ENCODE measurements at places on chromosomes 13 and 19. TPM values are rescaled to one million over a fixed set of nuclear protein-coding genes. Genes with fewer than 3 reads are reported as not detected.

DNA sequence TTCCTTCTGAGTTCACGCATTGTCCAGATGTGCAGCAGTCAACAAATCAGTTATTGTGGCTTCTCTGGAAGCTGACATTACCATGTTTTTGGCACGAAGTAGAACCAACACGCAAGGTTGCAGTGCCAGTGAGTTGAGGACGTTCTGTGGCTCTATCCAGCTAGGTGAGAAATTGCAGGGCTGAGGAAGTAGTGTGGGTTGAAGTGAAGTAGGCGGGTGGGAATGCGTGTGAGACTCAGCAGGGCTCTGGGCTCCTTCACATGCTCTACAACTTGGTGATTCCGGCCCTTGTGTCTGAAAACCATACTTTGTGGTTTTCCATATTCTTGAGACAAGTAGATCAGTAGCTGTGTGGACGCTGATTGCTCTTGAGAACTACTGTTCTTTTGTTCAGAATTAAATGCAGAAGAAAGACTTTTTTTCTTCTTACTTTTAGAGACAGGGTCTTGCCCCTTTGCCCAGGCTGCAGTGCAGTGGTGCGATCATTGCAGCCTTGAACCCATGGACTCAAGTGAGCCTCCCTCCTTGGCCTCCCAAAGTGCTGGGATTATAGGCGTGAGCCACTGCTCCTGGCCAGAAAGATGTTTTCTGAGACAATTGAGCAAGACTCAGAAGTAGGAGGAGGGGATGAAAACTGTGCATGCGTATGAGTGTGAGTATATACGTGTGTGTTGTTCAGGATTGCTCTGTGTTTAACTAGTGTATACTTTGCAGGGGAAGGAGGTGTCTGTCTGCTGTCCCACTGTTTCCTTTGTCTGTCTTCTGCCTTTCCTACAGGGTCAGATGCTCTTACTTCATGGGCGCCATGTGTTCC lies 46.2 kb downstream of the GATAD2A start:
- H3K27me3 ChIP-seq = no peaks in the 10 kb centered on the region
- no peak overlapping the region for H3K4me3 ChIP-seq
- no peaks in the 10 kb centered on the region for H3K36me3 ChIP-seq
- DNase-seq = no peak

DNA sequence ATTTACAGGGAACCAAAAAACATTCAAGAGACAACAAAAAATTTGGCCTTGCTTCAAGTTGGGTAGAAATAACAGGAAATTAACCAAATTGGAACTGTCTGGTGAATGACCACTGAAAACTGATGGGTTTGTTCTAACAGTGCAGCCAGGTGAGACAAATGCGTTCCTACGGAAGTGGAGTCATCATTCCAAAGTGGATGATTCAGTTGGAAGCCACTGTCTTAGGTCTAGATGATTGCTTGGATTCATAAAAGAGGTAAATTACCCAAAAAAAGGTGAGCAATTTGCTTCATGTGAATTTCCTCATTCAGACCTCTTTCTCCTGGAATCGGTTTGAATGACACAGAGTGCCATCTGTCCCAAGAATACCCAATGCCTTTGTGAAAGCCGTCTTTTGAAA lies 87.1 kb upstream of the IPO5 start:
- H3K27me3 ChIP-seq = no peaks in the 10 kb centered on the region
- H3K36me3 ChIP-seq = no peaks in the 10 kb centered on the region
- no peak overlapping the region for H3K27ac ChIP-seq
- no peak for DNase-seq
- H3K4me3 ChIP-seq = no peak overlapping the region
- H3K4me1 ChIP-seq = no peaks in the 10 kb centered on the region

DNA sequence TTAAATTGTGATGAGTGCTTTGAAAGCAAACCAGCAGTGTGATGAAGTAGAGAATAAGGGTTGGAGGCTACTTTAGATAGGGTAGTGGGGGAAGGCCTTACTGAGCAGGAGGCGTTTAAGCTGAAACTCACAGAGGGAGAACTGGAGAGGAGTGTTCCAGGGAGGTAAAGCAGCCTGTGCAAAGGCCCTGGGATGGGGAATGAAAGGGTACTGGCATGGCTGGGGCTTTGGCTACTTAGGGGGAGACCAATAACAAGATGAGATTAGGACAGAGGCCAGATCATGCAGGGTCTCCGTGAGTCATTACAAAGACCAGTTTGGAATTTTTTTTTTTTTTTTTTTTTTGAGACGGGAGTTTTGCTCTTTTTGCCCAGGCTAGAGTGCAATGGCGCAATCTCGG lies 1.1 kb downstream of the PPP5C start:
- H3K4me1 ChIP-seq = peaks cover 18% of the 10 kb centered on the region
- H3K36me3 ChIP-seq = peaks cover 3% of the 10 kb centered on the region
- no peak overlapping the region for H3K27ac ChIP-seq

DNA sequence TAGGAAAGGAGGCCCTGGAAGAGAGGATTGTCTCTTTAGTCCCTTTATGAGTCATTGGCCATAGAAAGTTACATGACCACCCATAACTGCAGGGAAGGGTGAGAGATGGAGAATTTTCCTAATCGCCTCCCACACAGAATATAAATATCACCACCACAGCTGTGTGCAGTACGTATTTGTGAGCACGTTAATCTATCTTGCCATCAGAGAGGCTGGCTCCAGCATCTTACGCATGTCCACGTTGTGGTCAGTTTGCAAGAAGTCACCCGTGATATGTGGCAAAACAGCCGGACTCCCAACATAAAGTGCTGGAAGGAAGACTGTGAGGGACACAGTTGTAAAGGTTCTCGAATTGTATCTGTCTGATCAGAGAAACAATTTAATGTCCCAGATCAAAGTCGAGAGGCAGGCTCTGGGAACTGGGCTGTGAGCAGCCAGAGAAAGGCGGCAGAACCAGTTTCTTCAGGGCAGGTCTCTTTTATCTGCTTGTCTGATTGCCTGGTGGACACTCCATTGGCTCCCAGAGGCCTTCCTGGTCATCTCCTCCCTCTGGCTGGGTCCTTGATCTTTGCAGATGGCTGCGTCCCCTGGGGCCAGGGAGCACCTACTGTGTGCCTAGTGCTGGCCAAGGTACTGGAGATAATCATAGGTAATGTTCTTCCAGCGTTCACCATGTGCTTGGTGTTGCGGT lies 74.9 kb downstream of the SIPA1L3 start:
- H3K36me3 ChIP-seq = no peaks in the 10 kb centered on the region
- H3K27ac ChIP-seq = peak overlapping the region; percentile 34
- H3K4me1 ChIP-seq = peaks cover 32% of the 10 kb centered on the region
- H3K4me3 ChIP-seq = no peak overlapping the region

DNA sequence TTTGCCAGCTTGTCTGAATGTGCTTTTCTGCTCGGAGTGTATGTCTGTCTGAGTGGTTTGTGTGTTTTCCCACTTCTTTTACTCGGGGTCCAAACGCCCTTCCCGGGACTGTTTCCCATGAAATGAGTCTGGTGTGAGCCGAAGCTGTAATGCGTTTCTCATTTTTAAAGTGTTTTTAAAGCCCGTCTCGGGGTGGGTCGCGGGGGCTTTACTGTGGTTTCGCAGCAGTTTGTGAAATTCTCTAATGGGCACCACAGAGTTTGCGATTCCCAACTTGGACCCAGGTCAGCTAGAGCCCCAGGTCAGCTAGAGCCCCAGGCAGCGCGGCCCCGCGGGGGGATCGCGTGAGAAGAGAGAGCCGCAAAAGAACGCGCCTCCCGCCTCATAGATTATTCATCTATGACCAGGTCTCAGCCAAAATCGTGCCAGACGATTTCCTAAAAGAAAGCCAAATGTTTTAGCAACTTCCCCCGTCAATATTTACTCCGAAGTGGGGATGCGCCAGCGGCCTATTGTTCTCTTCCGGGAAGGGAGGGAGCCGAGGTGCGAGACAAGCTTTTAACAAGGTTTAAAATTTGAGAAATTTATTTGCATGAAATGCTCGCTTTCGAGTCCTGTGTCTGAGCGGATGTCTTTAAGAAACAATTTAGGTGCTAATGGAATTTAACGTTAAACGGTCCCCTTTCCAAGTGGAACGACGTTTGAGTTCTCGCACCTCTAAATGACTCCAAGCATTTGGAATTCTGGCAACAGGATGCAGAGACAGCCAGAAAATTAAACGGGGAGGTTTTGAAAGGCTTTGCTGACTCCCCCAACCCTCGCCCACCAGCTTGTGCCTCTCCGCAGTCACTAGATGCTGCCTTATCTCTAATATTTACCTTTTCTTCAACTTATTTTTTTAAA lies 2.2 kb downstream of the ZIC2 start:
- no peaks in the 10 kb centered on the region for H3K4me1 ChIP-seq
- no peaks in the 10 kb centered on the region for H3K36me3 ChIP-seq
- no peak overlapping the region for H3K4me3 ChIP-seq
- no peak overlapping the region for H3K27ac ChIP-seq
- DNase-seq = no peak

GRCh38 chr19:29040951-29041350 lies 172.0 kb downstream of the UQCRFS1 start:
- no peak for DNase-seq
- H3K36me3 ChIP-seq = no peaks in the 10 kb centered on the region
- H3K4me3 ChIP-seq = no peak overlapping the region
- no peaks in the 10 kb centered on the region for H3K4me1 ChIP-seq
- no peaks in the 10 kb centered on the region for H3K27me3 ChIP-seq

DNA sequence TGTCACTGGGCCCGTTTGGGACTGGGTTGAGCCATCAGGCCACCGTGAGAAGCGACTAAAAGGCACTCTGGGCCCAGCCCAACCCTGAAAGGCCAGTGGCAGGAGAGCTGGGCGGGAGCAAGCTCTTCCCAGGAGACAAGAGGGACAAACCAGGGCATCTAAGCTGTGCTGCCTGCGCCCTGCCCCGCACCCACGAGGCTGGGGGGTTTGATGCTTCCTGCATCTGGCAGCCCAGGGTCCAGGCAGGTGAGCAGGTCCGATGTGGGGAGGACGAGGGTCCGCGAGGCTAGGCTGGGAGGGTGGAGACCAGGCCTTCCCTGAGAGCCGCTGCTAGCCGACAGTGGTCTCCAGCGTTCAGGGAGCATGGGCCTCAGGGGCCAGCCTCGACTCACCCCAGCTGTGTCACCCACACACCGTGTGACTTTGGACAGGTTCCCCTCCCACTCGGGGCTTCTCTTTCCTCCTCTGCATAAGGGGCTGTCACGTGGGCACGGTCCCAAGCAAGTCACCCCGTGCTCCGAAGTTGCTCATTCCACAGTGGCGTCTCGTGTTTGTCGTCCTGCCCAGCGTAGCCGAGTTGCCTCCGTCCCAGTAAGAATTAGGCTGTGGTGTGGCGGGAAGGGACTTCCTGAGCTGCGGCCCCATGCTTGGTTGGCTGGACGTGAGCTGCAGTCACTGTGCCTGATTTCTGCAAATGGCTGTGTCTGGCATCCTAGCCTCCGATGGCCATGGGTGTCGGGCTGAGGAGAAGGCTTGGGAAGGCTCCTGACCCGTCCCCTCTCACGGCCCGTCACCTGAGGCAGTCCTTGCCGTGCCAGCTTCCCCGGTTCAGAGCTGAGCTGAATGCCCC lies 15.8 kb downstream of the PLIN4 start:
- no peaks in the 10 kb centered on the region for H3K27me3 ChIP-seq
- no peak overlapping the region for H3K27ac ChIP-seq
- H3K4me3 ChIP-seq = no peak overlapping the region
- peaks cover 66% of the 10 kb centered on the region for H3K36me3 ChIP-seq
- H3K4me1 ChIP-seq = peaks cover 4% of the 10 kb centered on the region
- peak; percentile 6 for DNase-seq

- H3K36me3 ChIP-seq = no peaks in the 10 kb centered on the region
- H3K27me3 ChIP-seq = peaks cover 6% of the 10 kb centered on the region
- H3K4me1 ChIP-seq = no peaks in the 10 kb centered on the region
- DNase-seq = no peak
- no peak overlapping the region for H3K4me3 ChIP-seq
Measured at GRCh38 chr19:44943801-44944249, 1.8 kb downstream of the APOC4 start.

DNA sequence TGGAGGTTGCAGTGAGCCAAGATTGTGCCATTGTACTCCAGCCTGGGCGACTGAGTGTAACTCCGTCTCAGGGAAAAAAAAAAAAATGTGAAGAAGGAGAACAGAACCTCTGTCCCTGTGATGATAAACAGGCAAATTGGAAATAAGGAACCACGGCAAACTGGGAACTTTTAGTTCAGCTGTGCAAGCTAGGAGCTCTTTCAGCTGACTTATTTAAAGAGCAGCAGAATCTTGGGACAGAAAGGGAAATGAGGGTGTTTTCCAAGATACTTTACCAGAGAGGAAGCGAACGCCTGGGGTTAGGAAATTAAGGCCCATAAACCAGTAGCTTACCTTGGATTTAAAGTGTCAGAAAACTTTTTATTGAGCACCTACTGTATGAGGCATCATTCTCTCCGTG lies 3.0 kb upstream of the UPF1 start:
- H3K27ac ChIP-seq = no peak overlapping the region
- no peak overlapping the region for H3K4me3 ChIP-seq
- no peaks in the 10 kb centered on the region for H3K27me3 ChIP-seq

- no peaks in the 10 kb centered on the region for H3K36me3 ChIP-seq
- no peaks in the 10 kb centered on the region for H3K27me3 ChIP-seq
- no peak overlapping the region for H3K4me3 ChIP-seq
- H3K27ac ChIP-seq = no peak overlapping the region
- H3K4me1 ChIP-seq = no peaks in the 10 kb centered on the region
Measured at GRCh38 chr13:66958611-66959010, 271.5 kb downstream of the PCDH9 start.

GRCh38 chr13:112995395-112996191 lies 26.6 kb downstream of the MCF2L start:
- no peak for DNase-seq
- H3K36me3 ChIP-seq = no peaks in the 10 kb centered on the region
- H3K27ac ChIP-seq = no peak overlapping the region
- no peak overlapping the region for H3K4me3 ChIP-seq
- peaks cover 79% of the 10 kb centered on the region for H3K27me3 ChIP-seq

GRCh38 chr19:19661675-19662251 lies 1.7 kb downstream of the ATP13A1 start:
- no peak for DNase-seq
- no peaks in the 10 kb centered on the region for H3K27me3 ChIP-seq
- H3K36me3 ChIP-seq = peaks cover 30% of the 10 kb centered on the region
- no peak overlapping the region for H3K27ac ChIP-seq
- no peak overlapping the region for H3K4me3 ChIP-seq
- H3K4me1 ChIP-seq = peaks cover 7% of the 10 kb centered on the region

DNA sequence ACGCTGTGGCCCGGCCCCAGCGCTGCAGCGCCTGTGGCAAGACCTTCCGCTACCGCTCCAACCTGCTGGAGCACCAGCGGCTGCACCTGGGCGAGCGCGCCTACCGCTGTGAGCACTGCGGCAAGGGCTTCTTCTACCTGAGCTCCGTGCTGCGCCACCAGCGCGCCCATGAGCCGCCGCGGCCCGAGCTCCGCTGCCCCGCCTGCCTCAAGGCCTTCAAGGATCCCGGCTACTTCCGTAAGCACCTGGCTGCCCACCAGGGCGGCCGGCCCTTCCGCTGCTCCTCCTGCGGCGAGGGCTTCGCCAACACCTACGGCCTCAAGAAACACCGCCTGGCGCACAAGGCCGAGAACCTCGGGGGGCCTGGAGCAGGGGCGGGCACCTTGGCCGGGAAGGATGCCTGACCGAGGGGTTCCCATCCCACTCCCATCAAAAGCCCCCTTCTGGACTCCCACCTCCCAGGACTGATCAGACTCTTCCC lies 7.9 kb downstream of the ZNF784 start:
- no peak overlapping the region for H3K27ac ChIP-seq
- no peak overlapping the region for H3K4me3 ChIP-seq
- peaks cover 40% of the 10 kb centered on the region for H3K36me3 ChIP-seq
- peaks cover 13% of the 10 kb centered on the region for H3K4me1 ChIP-seq

GRCh38 chr13:72590091-72590740 lies 137.2 kb downstream of the MZT1 start:
- no peaks in the 10 kb centered on the region for H3K27me3 ChIP-seq
- H3K27ac ChIP-seq = no peak overlapping the region
- no peak overlapping the region for H3K4me3 ChIP-seq

The C19orf81 gene
- not detected for total RNA-seq

The CBARP gene
- total RNA-seq = 0.18 TPM

The KLK4 gene
- not detected for total RNA-seq

The CKM gene
- total RNA-seq = not detected

The KIR2DL3 gene
- not detected for total RNA-seq

The CACNA1A gene
- 5.3 TPM for total RNA-seq

The PSG11 gene
- 0.28 TPM for total RNA-seq

The PSPN gene
- total RNA-seq = 0.54 TPM

The RFPL4A gene
- not detected for total RNA-seq

The HIPK4 gene
- total RNA-seq = 0.28 TPM

Measured in IMR-90 (cell line).